ENCODE measurements at places on chromosomes 5 and 9.

DNA sequence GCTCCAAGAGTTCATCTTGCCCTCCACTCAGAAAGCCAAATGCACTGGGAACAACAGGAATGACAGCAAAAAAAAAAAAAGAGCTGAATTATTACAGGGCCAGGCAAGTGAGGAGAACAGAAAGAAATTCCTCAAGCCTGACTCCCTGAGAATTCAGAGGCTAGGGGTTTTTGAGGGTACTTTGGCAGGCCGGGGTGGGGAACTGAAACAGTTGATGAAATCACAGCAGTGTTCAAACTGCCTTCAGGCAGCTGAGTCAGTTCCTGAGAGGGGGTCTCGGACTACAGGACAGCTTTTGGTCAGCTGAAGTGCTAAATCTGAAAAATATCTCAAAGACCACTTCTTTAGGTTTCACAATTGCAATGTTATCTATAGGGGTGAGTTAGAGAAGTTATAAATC is 419.4 kb downstream of the SEMA5A start:
- no peak for DNase-seq

GRCh38 chr5:138978080-138978479 is 102.9 kb upstream of the LRRTM2 start:
- no peak for DNase-seq

GRCh38 chr9:17068671-17069070 is 66.2 kb upstream of the CNTLN start:
- DNase-seq: no peak

DNA sequence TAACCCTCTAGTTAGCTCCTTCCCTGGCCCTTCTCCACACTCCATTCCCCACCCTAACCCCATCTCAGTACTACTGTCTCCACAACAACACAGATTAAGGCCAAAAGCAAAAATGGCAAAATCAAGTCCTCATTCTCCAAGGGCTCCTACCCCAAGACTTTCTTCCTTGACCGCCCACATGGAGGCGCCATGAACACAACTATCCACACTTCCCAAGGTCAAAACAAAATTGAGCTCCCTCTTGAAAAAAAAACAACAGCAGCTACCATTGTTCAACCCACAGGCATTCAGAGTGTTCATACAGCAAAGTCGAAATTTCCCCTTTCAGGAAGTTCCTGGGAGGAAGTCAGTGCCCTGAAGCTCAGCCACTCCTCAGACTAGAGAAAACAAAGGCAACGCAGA is 54.4 kb downstream of the GNAQ start:
- no peak for DNase-seq

DNA sequence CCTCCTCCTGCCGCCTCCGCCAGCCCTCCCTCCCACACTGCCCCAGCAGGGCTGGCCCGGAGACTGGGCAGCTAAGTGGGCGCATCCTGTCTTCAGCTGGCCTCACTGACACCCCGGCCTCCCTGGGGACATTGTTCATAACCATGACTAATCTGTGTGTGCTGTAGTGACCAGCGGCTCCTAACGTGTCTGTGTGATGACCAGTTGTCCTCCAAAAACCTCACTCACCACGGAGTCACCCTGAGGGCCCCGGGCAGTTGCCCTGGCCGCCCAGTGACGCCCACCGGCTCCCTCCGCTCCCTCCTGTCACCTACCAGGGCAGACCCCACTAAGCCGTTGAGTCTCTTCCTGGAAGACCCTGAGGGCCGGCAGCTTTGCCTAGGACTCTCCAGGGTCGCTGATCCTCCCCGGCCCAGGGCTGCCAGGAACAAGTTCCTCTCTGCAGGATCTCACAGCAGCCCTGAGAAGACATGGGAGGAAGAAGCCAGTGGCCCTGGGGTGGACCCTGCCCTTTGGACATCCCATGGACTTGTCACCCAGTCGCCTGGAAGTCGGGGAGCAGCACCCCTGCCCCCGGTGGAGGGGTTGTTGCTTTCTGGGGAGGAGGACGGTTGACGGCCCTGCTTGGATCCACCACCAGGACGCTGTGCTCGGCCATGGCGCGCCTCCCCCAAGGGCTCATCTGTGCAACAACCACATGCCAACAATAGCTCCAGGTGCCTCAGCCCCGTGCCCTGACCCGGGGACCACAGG is 110.2 kb upstream of the LMX1B start:
- DNase-seq: no peak
